MM.1S (cell line): ENCODE measurements at places on chromosomes 16 and 17.

GRCh38 chr16:75252049-75252864 is 833 bp upstream of the BCAR1 start:
- no peak for DNase-seq

DNA sequence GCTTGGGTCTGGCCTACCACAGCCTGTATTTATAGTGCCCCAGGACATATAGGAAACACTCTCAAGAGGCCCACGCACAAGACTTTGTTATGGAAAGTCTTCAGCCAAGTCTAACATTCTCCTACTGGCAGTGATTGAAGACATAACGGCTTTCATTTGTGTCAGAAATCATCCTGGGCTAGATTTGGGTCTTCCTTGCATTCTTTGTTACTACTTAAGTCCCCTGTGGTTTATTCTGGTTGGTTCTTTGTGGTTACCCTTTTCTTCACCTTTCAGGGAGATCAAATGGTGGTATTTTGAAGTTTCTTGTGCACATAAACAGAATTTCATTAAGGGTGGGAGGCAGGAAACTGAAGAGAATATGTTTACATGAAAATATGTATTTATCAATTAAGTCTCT is 37.7 kb downstream of the REXO5 start:
- DNase-seq: no peak

GRCh38 chr16:89041571-89042481 is 51.8 kb upstream of the ACSF3 start:
- no peak for DNase-seq

- no peak for DNase-seq
Measured at GRCh38 chr17:45334231-45334630, 17.4 kb upstream of the MAP3K14 start.

- no peak for DNase-seq
Measured at GRCh38 chr16:56354746-56355145, 70.6 kb downstream of the AMFR start.

DNA sequence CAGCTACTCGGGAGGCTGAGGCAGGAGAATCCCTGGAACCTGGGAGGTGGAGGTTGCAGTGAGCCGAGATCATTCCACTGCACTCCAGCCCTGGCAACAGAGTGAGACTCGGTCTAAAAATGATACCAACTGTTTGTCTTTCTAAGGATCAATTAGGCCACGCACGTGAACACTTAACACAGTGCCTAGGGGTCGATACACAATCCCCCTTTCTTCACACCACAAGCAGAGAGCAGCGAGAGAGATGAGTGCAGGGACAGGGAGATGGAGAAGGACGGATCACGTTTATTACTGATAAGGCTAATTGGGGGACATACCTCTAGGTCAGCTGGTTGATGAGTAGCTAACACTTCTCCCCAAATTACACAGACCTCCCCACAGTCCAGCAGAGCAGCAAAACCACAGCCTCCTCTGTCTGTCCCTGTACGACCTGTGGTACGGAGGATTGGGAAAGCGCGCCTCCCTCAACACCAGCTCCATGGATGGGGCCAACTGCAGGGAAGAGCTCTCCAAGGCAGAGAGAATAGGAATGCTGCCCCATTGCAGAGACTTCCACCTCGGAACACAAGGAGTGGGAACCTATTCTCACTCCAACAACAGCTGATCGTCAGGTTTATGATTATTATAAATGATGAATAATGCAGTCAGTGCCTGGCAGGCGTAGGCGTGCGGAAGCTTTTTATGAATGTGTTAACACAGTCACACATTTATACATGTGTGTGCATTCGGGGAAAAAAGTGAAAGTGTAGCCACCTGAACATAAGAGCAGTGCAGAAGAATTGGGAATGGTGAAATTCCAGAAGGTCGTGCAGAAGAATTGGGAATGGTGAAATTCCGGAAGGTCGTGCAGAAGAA is 155.1 kb downstream of the C16orf95 start:
- DNase-seq: no peak
